Fibroblast of pulmonary artery (primary cell): ENCODE measurements at places on chromosomes 1 and 21.

GRCh38 chr1:202811296-202812175, 782 bp downstream of the PCAT6 start:
- DNase-seq: no peak

DNA sequence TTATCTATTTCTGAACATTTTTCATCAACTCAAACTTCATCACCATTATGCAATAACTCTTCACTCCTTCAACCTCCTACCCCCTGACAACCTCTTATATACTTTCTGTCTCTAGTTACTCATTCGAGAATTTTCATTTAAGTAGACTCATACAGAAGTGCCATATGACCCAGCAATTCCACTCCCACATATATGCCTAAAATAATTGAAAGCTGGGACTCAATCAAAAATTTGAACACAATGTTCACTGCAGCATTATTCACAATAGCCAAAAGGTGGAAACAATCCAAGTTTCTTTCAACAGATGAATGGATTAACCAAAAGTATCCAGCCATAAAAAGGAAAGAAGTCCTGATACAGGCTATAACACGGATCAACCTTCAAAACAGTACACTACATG, 24.1 kb downstream of the COL11A1 start:
- DNase-seq: peak; percentile 42

- DNase-seq: peak; percentile 9
These were observed 117.6 kb downstream of the AK5 start for GRCh38 chr1:77399250-77400086.

GRCh38 chr1:53089478-53090226, 27.6 kb downstream of the PODN start:
- DNase-seq: peak; percentile 17

DNA sequence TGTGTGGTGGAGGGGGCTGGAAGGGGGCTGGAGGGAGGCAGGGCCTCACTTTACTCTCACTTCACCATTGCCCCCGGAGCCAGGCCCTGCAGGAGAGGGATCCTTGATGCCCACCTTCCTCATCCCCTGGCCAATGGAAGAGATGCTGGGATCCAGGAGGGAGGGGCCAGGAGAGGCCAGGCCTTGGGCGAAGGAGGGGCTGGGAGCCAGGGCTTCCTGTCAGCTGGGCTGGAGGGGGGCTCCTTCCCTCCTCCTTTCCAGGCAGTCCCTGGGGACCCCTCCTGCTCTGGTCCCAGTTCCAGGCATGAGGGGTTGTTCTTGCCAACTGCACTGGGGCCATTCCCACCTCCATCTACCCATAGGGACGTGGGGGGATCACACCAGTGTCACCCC, 5.7 kb downstream of the AHDC1 start:
- DNase-seq: peak; percentile 60

DNA sequence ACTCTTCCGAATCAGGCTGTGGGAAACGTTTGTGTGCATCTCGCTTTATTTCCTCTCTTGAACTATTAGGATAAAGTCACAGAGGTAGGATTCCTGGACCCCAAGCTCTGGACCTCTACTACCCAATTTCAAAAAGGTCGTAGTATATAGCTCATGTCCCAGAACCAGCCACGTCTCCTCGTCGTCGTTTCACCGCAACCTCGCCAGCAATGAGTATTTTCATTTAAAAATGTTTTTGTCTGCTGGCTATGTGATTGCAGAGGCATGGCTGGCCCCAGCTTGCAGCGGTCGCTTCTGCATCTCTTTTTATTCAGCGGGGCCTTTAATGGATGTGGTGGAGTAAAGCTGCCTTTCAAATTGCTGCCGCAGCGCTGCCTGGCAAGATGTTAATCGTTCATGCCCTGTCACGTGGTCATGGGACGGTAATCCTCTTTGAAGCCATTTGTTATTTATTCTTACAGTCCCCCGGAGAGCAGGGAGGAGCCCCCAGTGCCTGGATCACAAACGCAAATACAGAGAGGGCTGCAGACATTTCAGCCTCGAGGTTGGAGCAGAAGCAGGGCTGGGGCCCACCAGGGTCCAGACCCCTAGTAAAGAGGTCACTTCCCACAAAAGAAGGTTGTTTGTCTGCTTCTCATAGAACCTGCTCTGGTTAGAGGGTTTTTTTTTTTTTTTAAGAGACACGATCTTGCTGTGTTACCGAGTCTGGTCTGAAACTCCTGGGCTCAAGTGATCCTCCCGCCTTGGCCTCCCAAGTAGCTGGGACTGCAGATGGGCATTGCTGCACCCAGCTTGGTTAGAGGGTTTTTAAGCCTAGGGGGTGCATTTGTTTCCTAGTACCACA, 11.6 kb upstream of the NPHP4 start:
- DNase-seq: no peak

GRCh38 chr1:2388004-2388913, 3.1 kb downstream of the MORN1 start:
- no peak for DNase-seq

GRCh38 chr1:227508431-227508830, 54.9 kb upstream of the ZNF678 start:
- DNase-seq: no peak

- no peak for DNase-seq
These were observed 714.9 kb upstream of the CXADR start for GRCh38 chr21:16797966-16798365.

DNA sequence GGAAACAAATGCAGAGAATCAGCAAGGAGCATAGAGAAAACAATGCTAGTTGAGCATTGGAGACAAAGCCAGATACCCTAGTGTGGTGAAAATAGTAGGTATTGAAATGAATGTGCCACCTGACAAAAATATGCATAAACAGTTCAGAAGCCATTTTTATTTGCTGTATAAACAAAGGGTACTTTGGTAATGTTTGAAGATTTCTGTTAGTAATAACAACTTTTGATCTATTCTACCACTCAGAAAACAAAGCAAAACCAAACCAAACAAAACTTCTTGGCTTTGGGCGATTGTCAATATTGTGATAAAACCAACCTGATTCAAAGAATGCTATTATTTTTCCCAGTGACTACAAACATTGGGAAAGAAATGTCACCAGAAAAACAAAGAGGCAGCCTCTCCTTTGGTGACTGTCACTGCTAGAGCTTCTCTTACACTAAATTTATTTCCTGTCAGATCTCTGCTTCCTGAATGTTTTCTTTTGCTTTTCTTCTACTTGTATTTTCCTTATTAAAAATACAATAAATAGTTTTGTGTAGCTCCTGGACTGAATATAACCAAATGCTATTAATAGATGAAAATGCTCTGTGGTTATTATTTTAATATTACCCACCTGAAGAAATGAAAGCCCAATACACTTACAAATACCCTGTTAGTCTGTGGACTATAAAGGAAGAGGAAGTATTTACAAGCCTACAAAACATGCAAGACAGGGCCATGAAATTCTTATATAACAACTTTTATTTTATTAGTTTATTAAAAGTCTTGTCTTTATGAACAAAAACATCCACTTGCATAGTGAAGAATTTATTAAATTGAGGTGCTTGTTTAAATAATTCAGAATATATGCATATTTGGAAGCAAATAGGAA, 5.7 kb downstream of the ATP6V1G3 start:
- no peak for DNase-seq
